ENCODE measurements at places on chromosomes 16 and 17. TPM values are rescaled to one million over a fixed set of nuclear protein-coding genes. Genes with fewer than 3 reads are reported as not detected.

DNA sequence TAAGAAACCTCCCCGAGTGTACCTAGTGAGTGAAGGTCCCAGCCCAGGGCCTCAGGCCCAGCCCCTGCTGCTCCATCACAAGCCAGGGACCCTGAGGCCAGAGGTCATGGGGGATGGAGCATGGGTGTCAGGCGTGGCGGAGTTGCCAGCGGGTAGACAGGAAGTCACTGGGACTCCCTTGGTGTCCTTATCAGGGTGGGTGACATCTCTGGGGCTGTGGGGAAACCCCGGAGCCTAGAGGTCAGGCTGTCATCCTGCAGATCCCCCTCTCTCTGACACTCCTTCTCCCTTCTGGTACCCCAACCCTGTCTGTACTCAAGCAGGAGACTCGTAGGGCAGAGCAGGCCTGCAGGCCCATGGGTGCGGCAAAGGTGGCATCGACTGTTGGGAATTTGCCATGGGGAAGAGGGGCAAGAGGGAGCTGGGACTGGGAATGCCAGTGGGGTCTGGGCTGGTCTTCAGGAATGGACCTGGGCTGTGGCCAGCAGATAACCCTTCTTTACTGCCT, 10.8 kb upstream of the ADGRG1 start:
- peak; percentile 1 for DNase-seq

The SKAP1 gene
- total RNA-seq = 0.30 TPM

The NDRG4 gene
- total RNA-seq = 24.6 TPM

GRCh38 chr16:16073891-16074881, 124.8 kb downstream of the ABCC1 start:
- DNase-seq = peak; percentile 47

GRCh38 chr16:81737885-81738536, 41.1 kb upstream of the PLCG2 start:
- peak; percentile 93 for DNase-seq

DNA sequence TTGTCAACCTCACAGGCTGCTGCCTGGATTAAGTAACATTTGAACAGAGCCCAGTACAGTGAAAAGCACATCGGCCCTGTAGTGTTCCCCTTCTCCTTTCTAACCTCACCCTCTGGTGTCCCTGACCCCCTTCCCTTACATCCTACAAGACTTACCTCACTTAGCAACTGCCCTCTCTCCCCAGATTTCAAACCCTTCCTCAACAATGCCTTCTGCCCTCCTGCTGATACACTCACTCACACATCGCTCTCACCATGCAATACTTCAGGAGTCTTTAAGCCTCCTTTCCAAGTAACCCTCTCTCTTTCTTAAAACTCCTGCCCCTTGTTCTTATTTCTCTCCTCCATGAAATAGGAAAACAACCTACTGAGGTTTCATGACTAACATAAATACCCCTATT, 17.8 kb downstream of the ZZEF1 start:
- no peak for DNase-seq

DNA sequence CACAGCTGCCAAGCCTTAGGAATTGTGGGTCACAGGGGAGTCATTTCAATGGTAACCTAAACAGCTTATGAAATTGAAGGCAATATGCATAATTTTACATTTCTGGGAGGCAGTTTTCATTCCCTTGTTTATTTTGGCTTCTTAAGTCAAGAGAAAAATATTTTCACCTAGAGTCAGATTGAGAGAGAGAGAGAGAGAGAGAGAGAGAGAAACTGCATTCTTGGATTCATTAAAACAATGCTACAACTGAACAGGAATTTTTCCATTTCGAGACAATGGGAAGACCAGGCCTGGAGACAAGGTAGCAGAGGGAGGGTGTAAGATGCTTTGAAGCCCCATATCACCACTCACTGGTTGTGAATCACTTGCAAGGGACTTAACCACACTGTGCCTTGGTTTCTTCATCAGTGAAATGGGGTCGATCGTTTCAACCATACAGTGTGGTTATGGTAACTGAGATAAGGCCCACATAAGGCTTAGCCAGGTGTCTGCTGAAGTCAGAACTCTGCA, 224.7 kb upstream of the IRX3 start:
- DNase-seq = no peak

GRCh38 chr16:78624366-78624765, 524.9 kb downstream of the WWOX start:
- DNase-seq = no peak

DNA sequence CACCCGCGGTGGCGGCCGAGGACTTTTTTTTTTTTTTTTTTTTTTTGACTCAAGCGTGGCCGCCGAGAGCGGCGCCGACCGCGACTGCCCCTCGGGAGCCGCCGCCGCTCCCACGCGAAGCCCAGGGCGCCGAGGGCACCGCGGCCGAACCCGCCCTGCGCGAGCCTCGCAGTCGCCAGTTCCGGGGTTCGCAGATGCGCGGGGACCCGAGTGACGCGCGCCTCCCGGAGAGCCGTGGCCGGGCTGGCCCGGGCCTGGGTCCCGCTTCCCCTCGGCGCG, 1.1 kb downstream of the METRNL start:
- no peak for DNase-seq

The ITGB4 gene
- total RNA-seq = 10.6 TPM

Data from WTC11 (cell line).